Stimulated activated CD8-positive, alpha-beta memory T cell treated with anti-CD3 and anti-CD28 coated beads, Interleukin-4, amount 100 ng/mL, for 4 hours (primary cell): ENCODE measurements at places on chromosomes 2 and 18.

DNA sequence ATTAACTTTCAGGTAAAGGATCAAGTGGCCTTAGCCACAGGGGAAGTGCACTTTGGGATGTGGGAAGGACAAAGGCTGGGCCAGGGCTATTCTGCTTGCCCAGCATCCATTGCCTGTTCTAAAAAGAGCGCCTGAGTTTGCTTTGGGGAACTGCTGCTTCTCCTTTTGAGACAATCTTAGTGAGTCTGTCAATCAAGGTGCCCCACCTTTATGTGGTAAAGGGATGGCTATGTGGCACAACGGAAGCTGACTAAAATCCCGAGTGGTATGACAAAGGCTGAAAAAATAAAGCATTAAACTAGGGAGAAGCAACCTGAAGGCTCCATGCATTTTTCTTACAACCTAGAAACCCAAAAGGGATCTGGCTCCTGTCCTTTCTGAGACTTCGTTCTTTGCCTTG lies 540.5 kb downstream of the SLC4A3 start:
- no peak for DNase-seq

DNA sequence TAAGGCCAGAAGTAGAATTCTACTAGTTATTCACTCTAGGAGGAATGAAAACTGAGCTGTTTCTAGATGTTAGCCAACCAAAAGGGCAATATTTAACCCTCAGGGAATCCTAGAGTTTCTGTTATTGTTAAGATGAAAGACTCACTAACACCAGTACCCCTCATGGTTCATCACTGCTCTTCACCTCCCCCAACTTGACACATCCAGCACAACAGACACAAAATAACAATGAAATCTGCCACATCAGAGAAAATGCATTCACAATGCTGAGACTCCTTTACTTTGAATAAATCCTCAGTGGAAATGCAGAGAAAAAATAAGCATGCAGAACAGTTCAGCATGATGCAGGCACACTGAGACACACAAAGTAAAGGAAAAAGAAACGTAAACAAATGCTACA lies 111.3 kb downstream of the RIF1 start:
- no peak for DNase-seq

DNA sequence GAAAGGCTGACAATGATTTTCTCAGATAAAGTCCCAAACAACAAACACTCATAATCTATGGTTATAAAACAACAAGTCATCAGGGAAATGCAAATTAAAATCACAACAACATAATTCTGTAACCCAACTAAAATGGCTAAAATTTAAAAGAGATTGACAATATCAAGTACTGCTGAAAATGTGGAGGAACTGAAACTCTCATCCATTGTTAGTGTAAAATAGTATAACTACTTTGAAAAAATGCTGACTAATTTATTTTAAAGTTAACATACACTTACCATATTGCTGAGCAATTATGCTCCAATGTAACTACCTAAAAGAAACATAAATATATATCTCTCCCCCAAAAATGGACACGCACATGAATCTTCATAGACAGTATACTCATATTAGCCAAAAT lies 245.9 kb upstream of the SPOPL start:
- DNase-seq: no peak

GRCh38 chr2:200609028-200609614 lies 23.3 kb downstream of the AOX1 start:
- DNase-seq: no peak

DNA sequence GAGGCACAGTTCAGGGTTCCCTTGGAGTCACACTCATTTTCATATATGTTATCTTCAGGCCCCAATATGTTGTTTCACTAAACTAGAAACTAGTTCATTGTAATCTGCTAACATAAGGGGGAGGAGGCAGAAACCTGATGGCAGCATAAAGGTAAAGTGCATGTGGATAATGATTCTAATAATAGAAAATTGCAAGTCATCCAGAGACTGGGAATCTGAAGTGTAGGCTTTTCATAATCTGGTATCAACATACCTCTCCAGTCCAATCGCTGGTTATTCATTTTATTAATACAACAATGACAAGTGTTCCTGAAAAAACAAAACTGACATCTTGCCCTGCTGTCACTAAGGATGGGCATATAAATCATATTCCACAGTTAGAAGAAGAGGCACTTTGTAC lies 326.3 kb upstream of the ZNF804A start:
- no peak for DNase-seq

DNA sequence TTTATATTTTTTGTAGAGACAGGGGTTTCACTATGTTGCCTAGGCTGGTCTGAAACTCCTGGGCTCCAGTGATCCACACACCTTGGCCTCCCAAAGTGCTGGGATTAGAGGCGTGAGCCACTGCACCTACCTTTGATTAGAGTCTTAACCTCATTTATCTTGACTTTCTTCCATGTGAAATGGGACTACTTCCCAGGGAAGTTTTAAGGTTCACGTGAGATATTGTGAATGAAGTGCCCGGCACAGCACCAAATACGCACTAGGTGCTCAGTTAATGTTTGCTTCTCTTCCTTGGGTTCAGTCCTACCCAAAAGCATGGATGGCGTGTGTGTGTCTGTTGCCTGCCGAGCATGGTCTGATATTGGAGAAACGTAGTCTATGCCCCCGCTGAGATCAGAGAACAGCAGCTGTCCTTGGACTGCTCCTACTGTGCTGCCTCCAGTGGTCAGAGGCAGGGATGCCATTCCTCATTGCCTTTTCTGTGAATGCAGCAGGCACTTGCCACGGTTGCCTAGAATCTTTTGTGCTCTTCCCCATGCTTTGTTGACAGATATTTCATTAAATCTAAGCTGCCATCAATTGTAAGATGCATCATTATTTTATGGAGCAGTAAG lies 12.3 kb upstream of the TFCP2L1 start:
- DNase-seq: no peak

DNA sequence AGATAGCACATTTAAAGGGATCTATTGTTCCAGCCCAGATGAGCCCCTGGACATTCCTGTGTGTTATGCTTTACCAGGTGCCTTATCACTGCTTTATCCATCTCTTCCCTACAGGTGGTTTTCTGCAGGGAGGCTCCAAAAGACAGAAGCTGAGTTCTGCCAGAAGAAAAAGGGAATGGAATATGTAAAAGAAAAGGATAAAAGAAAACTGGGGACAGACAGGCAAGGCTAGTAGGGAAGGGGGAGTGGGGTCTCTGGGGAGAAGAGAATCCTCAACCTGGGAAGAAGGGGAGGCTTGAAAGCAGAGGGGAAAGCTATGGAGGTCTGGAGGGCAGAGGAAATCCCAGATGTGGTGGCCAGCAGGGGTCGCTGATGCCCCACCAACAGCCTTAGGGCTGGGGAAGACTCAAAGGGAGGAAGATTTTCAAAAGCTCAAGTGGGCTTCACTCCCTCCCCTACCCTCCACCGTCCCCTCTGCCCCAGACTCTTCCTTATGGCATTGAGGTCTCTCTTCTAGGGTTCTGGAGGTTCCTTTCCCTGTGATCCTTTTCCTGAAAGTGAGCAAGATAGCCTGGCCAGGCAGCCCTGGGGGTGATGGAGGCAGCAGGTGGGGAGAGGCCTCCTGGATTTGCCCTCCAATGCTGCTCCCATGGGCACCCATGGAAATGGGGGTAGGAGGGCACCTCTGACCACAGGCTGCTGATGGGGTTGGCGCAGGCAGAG lies 178.1 kb upstream of the PKDCC start:
- peak; percentile 39 for DNase-seq

- DNase-seq: no peak
Observed at GRCh38 chr2:225581135-225581534, 181.6 kb downstream of the NYAP2 start.

GRCh38 chr18:41324020-41324791 lies 630.8 kb upstream of the PIK3C3 start:
- DNase-seq: no peak

DNA sequence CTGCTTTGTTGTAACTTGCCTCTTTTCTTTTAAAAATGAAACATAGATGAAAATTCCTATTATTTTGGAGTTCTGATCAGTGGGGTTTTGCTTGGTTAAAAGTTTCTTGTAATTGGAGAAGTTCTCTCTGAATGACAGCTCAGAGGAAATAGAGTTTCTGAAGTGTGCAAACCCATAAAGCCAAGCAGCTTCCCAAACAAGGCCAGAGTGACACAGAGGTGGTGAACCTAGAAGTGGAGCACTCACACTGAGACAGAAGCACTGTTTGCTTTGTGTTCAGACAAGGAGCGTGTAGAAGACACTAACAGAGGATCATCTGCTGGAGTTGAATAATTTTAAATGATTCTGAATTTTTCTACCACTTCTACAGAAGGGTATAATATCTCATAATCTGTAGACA lies 49.2 kb downstream of the FBXO48 start:
- no peak for DNase-seq

GRCh38 chr2:150429384-150429961 lies 58.0 kb downstream of the RND3 start:
- no peak for DNase-seq

DNA sequence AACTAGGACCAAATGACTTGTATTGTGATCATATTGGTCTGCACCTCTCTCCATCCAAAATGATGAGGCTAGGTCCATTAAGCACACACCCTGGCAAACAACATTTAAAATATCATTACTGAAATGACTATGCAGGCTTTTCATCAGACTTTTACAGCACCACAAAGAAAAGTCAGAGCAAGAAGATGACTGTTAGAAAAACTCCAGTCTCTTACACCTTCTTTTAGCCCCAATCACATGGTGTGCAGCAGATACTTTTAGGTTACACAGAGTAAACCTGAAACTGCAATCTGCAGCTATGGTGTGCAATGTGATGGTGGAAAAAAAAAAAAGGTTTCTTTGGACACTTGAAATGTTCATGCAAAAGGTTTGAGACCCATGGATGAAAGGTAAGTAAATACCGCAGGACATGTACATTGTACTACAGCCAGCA lies 5.4 kb upstream of the POLI start:
- no peak for DNase-seq

DNA sequence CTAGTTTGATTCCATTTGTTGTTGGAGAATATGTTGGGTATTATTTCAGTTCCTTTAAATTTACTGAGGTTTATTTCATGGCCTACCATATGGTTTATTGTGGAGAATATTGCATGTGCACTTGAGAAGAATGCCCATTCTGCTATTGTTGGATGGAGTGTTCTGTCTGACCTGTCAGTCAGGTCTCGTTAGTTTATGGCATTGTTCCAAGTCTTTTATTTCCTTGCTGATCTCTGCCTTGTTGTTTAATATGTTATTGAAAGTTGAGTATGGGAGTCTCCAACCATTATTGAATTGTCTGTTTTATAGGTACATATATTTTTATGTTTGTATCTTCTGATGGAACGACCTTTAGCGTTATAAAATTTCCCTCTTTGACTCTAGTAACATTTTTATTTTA lies 86.3 kb downstream of the PTPN4 start:
- no peak for DNase-seq

DNA sequence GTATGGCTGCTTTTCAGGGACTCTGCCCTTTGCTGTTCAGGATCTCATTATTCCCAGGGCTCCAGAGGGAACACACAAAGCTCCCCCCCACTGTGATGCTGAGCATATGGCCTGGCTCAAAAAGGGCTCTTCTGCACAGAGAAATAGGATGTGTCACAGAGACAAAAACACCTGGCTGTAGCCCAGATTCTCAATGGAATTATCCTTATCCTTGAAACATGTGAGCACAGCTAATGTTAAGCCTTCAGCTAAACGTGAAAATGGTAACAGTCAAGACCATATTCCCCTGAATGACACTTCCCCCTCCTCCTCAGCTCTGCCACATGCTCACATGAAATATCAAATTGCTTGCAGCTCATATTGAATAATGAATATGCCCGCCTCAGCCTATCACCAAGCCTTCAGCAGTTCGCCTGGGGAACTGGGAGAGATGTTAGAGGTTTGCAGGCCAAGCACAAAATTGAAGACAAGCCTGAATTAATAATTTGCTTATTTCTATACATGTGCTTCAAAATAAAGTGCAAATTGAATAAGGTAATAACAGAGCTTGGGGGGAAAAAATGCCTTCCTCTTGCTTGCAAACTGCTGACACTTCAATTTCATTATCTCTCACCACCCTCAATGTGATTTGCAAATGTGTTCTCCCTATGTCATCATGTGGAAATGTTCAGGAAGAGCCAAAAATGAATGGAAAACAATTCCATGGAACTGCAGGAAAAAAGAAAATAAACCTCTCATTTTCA lies 181.0 kb upstream of the HNRNPA3 start:
- no peak for DNase-seq
